ENCODE measurements at places on chromosomes 6 and 20.

DNA sequence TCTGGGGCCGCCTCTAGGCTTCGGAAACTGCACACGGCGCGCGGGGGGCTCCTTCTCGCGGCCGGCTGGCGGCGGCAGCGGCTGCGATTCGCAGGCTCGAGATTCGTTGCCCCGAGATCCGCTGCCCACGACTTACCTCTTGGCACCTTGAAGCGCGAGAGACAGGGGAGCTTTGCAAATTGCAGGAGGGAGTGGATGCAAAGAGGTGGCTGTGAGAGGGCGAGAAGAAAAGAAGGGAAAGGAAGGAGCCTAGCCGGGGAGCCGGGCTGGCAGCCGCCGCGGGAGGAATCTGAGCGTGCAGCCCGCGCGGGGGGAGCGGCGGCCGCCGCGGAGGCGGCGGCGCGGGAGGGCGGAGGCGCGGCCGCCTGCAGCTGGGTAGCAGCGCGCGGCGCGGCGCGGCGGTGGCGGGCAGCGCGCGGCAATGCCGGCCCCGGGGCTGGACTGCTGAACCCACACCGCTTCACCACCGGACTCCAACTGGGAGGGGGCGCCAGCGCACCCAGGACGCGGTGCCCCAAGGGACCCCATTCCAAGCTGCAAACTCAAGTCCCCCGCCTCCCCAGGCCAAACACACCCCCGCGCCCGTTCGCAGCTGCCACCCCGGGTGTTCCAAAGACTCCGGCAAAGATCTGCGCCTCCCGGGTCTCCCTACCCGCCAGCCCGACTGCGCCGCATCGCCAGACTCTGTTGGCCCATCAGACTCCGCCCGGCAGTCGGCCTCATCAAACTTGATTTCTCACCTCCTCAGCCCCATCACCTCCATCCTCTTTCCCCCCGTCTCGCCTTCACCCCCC, 44.2 kb upstream of the SUPT3H start:
- peak; percentile 51 for DNase-seq

DNA sequence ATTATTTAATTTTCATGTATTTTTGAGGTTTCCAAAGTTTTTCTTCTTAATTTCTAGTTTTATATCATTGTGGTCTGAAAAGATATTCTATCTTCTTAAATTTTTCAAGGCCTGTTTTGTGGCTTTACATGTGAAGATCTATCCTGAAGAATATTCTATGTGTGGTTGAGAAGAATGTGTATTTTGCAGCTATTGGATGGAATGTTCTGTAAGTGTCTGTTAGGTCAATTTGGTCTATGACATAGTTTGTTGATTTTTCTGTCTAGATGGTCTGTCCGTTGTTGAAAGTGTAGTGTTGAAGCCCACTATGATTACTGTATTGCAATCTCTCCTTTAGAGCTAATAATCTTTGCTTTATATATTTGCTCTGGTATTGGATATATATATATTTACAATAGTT, 125.7 kb downstream of the CRYBG1 start:
- no peak for DNase-seq

DNA sequence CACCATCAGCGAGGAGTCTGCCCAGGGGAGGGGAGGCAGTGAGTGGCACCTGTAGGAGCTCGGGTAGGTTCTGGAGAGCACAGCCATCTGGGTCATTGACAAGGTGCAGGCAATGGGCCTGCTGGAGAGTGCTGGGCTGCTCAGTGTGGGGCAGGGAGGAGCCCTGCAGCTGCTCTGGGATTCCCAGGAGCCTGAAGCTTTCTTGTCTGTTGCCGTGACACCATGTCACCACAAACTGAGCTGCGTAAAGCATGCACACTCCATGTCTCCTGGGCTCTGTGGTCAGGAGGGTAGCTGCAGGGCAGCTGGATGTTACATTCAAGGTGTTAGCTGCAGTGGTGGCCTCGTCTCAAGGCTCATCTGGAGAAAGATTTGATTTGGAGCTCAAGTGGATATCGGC, 4.5 kb upstream of the SLC22A1 start:
- no peak for DNase-seq

- DNase-seq: no peak
Observed at GRCh38 chr20:48965189-48965910, 43.8 kb downstream of the ARFGEF2 start.

- no peak for DNase-seq
Observed at GRCh38 chr6:108114841-108115597, 40.5 kb upstream of the OSTM1 start.
